Eye (tissue), 1 donor: ENCODE measurements at places on chromosomes 12 and 14.
A peak's percentile ranks its signal among the peaks of the same experiment; 100 is the strongest.

DNA sequence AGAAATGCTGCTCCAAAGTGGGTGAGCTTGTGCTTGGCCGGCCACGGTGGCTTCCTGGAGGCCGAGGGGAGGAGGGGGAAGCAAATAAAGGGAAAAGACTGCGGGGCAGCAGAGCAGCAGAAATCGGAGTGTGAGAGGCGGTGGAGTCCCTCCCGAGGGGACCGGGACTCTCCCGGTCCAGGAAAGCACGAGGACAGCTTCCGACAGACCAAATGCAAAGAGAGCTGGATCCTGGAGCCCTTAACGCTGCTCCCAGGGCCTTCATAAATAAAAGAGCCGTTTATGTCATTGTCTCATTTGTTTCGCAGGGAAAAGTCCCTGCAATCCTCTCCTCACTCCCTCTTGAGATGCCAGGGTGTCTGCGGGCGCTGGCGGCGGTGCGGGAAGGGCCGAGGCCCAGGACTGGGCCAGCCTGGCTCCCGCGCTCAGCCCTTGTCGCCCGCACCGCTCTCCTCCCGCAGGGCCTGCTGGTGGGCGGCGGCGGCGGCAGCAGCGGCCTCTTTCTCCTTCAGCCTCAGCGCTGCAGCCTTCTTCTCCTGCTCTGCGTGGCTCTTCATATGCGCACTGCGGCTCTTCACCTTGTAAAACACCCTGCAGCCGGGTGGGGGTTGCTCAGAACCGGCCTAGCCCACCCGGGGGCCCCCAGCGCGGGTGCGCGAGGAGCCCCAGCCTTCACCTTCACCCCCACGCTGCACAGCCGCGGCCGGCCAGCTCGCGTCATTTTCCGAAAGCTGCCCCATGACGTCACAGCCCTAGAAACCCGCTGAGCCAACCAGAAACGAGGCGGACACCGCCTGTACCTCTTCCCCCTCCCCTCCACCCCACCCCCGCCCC is 4.5 kb upstream of the PNMA1 start:
- peak; percentile 90 for DNase-seq

GRCh38 chr14:84975241-84975902 is 554.6 kb upstream of the FLRT2 start:
- no peak for DNase-seq

DNA sequence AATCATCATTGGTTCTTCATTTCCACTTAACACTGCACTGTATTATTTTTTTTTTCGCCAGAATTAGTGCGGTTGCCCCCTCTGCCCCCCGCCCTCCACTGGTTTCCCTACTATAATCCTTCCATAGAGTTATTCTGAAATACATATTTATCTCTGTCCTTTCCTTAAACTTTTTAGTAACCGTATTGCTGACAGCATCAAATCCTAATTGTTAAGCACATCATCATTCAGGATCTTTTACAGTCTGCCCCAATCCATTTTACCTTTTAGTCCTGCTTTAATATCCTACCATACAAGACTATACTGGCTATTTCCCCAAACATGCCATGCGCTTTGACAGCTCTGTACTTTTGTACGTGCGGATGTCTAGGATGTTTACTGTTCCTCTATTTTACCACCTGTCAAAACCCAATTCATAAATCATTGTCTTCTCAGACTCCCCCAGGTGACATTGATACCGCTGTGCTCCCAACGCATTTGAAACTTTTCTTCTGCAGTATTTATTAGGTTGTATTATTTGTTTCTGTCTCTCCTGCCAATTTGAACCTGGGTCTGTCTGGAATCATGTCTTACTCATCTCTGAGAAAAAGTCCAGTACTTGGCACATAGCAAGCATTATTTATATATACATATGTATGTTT is 1.0 kb downstream of the FGFR1OP2 start:
- peak; percentile 33 for DNase-seq

- no peak for DNase-seq
Observed at GRCh38 chr12:19044430-19044829, 85.1 kb upstream of the PLEKHA5 start.

GRCh38 chr12:25372969-25373817 is 122.5 kb upstream of the KRAS start:
- DNase-seq, result no peak

GRCh38 chr12:52698651-52699340 is 4.5 kb downstream of the KRT77 start:
- DNase-seq, result no peak

GRCh38 chr14:88975043-88975830 is 150.8 kb downstream of the TTC8 start:
- DNase-seq, result no peak
